ENCODE measurements at places on chromosomes 2 and 18.

GRCh38 chr2:241935314-241935713, 65.8 kb downstream of the RTP5 start:
- DNase-seq, result peak; percentile 12

GRCh38 chr2:71631411-71631931, 178.1 kb downstream of the DYSF start:
- DNase-seq, result no peak

DNA sequence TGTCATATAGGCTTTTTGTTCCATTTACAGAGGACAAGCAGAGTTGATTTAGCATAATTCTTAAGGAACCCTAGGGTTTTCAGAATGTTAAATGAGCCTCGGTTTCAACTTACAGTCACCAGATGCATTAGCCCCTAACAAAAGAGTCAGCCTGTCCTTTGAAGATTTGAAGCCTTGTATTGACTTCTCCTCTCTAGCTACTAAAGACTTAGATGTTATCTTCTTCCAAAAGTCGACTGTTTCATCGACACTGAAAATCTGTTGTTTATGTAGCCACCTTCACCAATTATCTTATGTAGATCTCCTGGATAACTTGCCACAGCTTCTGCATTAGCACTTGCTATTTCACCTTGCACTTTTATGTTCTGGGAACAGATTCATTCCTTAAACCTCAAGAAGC, 31.6 kb upstream of the SOX11 start:
- no peak for DNase-seq

DNA sequence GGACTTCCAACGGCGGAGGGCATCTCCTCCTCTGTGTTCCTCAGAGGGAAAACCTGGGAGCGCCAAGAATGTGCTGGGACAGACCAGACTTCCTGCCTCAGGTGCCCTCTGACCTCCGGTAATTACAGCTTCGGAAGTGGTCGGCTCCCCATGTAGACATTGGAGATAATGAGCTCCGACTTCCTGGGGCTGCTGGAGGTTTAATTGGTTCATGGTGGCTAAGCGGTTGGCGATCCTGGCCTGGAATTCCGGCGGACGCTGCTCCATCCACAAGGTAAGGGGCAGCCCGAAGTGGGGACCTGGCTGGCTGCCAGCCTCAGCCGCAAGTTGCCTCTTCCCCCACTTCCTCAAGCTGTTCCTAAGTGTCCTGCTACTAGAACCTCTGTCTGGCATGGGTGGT, 83.2 kb upstream of the EPC2 start:
- DNase-seq, result no peak

DNA sequence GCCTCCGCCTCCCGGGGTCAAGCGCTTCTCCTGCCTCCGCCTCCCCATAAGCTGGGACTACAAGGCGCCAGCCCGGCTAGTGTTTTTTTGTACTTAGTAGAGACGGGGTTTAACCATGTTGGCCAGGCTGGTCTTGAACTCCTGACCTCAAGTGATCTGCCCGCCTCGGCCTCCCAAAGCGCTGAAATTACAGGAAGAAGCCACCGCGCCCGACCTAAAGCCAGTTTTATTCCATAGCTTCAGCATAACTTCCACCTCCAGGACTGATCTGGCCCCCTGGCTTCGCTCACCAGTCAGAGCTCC, 783 bp upstream of the TXNL4A start:
- DNase-seq, result no peak

- no peak for DNase-seq
These were observed 33.4 kb upstream of the ST3GAL5 start for GRCh38 chr2:85922199-85922598.

GRCh38 chr2:174117951-174118930, 130.1 kb downstream of the OLA1 start:
- no peak for DNase-seq

DNA sequence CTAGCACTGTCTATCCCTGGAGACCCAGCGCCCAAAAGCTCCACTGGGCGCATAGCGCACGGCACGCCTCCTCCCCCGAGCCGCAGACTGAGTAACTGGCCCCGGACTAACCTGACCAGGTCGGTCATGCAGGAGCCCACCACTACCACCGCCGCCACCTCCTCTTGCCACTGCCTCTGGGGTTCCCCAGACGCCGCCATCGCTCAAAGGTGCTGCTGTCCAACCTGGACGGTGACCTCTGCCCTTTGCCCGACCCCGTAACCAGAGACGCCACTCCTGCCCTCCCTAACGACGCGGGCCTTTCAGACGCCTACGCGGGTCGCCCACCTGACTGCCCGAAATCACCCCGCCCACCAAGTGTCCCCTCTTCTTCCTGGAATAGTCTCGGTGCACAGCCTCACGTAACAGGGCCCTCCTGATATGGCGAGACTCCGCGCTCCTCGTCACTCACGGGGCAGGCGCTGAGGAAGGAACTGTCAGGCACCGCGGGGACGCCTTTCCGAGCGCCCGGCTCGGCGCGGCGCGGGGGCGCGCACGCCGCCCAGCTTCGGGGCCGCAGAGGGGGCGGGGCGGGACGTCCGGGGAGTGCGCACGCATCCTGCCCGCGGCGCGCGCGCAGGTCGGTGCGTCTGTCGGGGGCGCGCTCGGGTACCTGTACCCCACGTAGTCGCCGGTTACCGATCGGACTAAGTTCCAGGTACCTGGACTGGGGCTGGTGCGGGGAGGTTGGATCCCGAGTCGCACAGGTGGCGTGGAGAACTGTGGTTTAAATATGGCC, at the start of the genes BABAM2 and RBKS:
BABAM2 (plus strand) TSS at position 584 of the 778 bp plus-strand sequence. CDS start 3,828 bp downstream, outside the sequence.
RBKS (minus strand) TSS at position 242 of the 778 bp plus-strand sequence; CDS start at position 200, 42 bp downstream.
- peak; percentile 89 for DNase-seq

- no peak for DNase-seq
These were observed 52.6 kb downstream of the SH3BP4 start for GRCh38 chr2:235004329-235004903.

DNA sequence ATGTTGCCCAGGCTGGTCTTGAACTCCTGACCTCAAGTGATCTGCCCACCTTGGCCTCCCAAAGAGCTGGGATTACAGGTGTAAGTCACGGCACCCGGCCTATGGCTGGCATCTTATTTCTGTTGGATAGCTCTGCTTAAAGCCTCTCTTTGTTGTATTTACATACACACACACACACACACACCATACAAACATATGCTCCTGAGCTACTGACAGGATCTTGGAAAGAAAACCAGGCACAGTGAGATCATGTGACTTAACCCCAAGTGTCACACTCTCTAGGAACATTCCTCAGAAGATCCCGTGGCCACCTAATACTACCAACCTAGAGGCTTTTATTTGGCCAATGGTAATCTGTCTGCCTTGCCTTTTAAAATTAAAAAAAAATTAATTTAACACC, 85.1 kb upstream of the HAAO start:
- DNase-seq, result no peak

- peak; percentile 46 for DNase-seq
These were observed 66.2 kb downstream of the ACVR2A start for GRCh38 chr2:147910990-147911473.

DNA sequence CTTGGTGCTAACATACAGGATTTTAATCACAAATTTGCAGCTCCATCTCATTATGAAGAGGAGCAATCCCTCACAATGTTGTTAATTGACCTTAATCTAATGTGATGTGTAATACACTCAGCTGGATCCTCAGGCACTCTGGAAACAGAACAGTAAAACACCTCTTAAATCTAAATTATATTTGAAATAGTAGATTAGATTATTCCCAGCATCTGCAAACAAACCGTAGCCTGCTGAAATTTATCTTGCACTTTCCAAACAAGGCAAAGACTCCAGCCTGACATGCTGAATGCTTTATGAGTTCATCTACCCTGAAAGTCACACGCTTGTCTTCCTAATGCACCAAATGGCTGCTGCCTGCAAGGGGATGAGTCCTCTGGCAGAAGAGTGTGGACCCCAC, 402.3 kb upstream of the GYPC start:
- no peak for DNase-seq

GRCh38 chr2:14321357-14321756, 311.2 kb upstream of the LRATD1 start:
- no peak for DNase-seq

DNA sequence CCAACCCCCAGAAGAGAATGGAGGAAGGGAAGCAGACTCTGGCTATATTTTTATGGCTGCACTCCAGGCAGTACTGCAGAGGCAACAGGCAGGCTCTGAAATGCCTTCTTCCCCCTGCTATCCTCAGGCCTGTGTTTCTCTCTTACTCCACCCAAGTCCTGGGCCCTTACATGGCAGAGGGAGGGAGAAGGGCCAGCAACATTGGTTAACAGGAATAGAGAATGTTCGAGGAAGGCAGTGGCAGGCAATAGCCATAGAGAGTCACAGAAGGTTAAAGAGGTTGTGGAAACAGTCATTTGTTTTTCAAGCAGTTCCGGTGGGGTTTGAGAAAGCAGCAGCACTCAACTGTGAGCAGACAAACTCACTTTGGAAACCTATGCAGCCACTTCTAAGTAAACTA, 15.1 kb upstream of the DARS1 start:
- DNase-seq, result no peak

DNA sequence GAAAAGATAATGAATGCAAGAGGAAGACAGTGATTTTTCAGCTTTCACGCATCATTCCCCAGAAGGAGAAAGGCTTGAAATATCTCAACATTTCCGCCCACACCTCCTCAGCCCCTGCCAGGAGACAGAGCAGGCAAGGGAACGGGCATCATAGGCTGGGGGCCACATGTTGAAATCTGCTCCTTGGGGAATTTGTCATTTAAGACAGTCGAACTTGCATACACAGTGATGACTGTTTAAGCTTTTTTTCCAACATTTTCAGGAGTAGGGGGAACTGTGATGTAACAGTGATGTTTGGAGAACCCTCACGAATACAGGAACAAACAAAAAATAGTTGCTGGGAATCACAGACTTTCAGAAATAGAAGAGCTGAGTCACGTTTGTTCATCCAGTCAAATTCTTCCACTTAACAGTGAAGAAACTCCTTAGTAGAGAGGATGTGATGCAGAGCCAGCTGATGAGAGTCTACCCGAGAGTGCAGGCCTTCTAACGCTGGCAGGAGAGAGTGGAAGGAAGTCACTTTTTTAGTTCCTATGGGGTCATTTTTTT, 266.8 kb downstream of the ALPK2 start:
- no peak for DNase-seq

DNA sequence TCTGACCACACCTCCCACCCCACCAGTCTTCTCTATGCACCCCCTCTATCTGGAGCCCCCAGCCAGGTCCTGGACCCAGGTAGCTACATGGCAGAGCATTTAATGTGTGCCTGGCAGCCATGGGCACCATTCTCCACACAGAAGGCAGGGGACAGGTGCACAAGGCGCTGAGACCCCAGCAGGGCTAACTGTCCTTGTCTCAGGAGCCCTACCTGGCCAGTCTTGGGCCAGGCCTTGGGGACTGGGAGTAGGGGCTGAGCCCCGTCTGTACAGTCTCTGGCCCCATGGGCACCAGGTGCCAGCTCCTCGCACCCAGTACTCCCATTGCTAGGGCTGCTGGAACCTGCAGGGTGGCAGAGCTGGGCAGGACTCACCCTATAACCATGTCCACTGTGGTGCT, 2.9 kb downstream of the GNLY start:
- no peak for DNase-seq

- DNase-seq, result no peak
These were observed 155.8 kb downstream of the ZNF516 start for GRCh38 chr18:76339246-76339620.

GRCh38 chr2:133982256-133982655, 271.6 kb upstream of the MGAT5 start:
- no peak for DNase-seq

DNA sequence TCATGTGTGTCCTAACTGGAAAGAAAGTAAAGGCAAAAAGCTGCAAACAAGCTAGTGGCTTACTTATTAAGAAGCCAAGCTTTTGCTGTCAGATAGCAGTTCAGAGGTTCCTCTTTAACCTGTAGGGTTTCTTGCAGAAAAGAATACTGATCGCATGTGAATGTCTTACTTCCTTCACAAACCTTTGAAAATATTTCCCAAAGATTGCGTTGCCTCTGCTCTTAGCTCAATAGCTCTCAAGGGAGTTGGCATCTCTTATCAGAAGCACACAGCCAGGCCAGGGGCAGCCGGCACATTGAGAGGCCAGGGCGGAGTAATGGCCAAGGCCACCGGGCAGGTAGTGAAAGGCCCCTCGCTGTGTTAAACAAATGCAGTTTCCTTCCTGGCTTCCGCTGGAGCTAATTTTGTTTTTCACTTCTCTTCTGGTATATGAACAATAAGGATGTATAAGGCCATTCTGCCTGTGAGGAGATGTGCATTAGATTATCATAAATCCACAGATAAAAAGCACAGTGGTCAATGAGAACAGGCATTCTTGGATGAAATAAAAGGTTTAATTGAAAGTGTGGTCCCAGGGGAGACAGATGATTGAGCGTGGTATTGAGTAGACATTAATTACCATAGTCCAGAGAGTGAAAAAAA, 542.4 kb upstream of the NRP2 start:
- DNase-seq, result no peak

DNA sequence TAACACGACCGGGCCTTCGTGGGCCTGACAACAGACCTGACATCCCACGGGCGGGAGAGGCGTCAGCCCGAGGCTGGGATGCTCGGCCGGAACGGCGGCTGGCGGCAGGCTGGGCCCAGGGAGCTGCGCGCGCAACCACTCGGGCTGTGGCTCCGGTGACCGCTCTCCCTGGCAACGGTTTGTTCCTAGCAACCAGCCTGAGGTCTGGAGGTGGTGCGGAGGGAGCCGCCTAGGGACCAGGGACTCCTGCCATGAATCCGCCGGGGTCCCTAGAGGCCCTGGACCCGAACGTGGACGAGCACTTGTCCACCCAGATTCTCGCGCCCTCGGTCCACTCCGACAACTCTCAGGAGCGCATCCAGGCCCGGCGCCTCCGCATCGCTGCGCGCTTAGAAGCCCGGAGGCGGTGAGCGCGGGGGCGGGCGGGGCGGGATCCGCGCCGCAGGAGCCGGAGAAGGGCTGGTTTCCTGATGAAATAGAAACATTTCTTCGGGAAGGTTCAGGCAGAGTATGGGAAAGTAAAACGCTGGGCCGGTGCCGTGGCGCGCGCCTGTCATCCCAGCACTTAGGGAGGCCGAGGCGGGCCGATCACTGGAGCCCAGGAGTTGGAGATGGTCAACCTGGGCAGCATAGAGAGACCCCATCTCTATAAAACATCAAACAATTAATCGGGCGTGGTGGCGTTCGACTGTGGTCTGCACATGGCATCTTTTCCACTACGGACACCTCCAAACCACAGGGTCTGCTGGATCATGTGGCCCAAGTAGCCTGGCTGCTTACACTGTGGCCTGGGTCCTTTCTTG, at the start of gene DRC1:
DRC1 (plus strand) TSS at position 182 of the 803 bp plus-strand sequence; CDS start at position 252, 70 bp downstream.
- DNase-seq, result peak; percentile 59

GRCh38 chr2:105125920-105126319, 88.1 kb downstream of the MRPS9 start:
- DNase-seq, result no peak

- DNase-seq, result no peak
These were observed 70.0 kb downstream of the ATP9B start for GRCh38 chr18:79139206-79139605.

GRCh38 chr2:10900216-10901109, 11.3 kb upstream of the KCNF1 start:
- no peak for DNase-seq

- DNase-seq, result peak; percentile 67
These were observed 119.3 kb downstream of the SPTBN1 start for GRCh38 chr2:54575379-54575888.

Measured in activated CD4-positive, alpha-beta T cell treated with anti-CD3 and anti-CD28 coated beads, Interleukin-2, amount 50 U/mL, for 16 hours (primary cell).